Stimulated activated CD4-positive, alpha-beta T cell treated with anti-CD3 and anti-CD28 coated beads, Interleukin-2, amount 100 ng/mL, for 48 hours (primary cell): ENCODE measurements at places on chromosomes 7 and 10.

DNA sequence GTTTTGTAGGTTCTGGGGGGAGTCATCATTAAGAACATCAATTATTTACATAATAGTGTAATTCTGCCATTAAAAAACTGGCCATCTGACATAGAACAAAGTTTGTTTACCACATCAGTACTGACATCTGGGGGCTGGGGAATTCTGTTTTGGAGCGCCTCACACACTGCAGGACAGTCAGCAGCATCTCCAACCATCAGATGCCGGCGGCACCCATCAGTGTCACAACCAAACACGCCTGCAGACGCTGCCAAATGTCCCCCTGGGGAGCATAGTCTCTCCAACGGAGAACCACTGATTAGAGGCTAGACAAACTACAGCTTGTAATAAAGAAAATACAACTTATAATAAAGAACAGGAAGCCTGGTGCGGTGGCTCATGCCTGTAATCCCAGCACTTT, 26.0 kb downstream of the GNA12 start:
- no peak for DNase-seq

- no peak for DNase-seq
Measured at GRCh38 chr10:71389768-71390460, 6.8 kb upstream of the CDH23 start.

DNA sequence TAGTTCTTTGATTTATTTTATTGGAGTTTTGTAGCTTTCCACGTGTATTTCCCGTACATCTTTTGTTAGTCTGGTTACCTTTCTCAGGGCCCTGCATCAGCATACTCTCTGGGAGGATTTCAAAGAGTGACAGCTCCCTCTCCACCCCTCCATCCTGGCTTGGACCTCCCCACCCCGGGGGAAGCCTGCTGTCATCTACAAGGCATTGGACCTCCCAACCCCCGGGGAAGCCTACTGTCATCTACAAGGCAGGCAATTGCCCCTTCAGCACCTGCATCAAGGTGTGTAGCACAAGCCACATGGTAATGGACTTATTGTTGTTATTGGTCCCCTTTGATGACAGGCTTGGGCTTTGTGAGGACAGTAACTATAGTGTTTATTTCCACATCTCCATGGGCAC, 390.1 kb downstream of the TCERG1L start:
- no peak for DNase-seq

DNA sequence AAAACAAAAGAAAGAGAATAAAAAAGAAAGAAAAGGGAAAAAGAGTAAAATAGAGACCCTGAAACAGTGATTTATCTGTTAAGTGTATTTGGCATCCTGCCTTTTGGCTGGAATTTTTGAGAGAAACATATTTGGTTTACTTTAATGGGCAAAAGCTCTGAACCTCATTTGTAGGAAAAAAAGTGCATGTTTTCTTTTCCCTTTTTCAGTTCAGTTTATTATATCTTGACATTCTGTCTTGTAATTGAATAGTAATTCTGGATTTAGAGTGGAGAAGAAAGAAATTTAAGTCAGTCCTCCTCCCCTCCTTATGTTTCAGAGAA, 69.5 kb downstream of the ARID5B start:
- DNase-seq = no peak

DNA sequence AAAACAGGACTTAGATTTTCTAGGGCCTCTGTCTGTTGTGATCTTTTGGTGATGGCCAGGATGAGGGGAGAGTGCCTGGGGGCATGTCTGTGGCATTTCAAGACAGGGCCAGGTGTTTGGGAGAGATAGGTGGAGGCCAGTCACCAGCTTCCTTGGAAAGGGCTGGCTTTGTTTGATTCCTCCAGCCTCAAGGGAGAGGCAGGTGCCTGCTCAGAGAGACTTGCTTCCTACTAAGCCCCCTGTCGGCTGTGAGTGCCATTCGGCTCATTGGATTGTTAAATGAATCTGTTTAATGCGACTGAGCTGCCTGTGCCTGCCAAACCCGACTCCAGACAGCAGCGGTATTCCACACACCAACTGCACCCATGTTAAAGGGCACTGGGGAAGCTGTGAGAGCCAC, 304.1 kb upstream of the COBL start:
- no peak for DNase-seq

DNA sequence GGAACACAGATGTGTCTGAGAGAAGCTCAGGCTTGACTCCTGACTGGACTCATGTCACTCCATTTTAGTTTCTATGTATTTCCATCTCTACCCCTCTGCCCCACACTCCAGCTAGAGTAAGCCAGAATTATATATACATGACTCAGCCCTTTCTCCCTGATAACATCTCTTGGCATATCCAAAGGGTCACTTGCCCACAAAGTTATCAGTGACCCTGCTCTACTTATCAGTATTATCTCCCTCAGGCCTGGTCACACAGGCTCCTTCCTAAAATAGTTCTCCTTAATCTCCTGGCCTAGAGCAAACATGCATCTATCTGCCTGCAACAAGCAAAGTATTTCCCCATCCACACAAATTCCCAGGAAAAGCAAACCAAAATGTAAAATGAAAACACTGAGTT, 598.3 kb downstream of the SUGCT start:
- DNase-seq = no peak

- DNase-seq = no peak
Measured at GRCh38 chr7:37488163-37488764, 39.6 kb upstream of the ELMO1 start.

DNA sequence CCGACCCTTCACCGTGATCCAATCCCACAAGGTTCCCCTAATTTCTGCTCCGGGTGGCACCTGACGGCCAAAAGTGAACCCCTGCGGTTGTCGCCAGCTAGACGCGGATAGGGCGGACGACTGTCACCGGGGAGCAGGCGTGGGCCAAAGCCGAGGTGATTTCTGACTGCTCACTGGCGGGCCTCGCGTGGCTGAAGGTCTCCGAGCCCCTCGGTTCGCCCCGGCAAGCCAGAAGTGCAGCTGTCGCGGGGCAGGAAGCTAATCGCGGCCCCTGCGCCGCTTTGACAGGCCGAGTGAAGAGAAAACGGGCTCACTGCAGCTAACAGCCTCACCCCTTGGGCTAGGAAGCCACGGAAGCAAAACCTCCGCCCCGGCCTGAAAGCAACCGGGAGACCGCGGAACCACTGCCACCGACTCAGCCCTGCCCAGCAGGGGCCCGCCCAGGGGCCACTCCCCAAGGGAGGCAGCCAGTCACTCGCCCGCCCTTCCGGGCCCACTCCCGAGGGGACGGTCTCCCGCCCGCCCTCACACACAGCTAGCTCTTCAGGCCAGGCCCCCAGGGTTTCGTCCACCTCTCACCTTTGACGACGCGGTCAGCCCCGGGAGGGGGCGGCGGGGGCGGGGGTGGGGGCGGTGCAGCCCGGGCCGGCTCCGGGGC, 469 bp downstream of the PPP3CB start:
- peak; percentile 77 for DNase-seq

- no peak for DNase-seq
Measured at GRCh38 chr10:7596356-7596755, 70.4 kb downstream of the ITIH5 start.

GRCh38 chr7:110507832-110508231, 583.1 kb upstream of the LRRN3 start:
- DNase-seq = no peak

GRCh38 chr10:103709341-103709920, 145.9 kb downstream of the SH3PXD2A start:
- DNase-seq = no peak

- peak; percentile 54 for DNase-seq
Measured at GRCh38 chr7:118214051-118214832, 10.3 kb upstream of the ANKRD7 start.

GRCh38 chr7:122118757-122119156, 25.3 kb downstream of the AASS start:
- no peak for DNase-seq

GRCh38 chr7:117024811-117025210, 71.5 kb downstream of the ST7 start:
- no peak for DNase-seq

DNA sequence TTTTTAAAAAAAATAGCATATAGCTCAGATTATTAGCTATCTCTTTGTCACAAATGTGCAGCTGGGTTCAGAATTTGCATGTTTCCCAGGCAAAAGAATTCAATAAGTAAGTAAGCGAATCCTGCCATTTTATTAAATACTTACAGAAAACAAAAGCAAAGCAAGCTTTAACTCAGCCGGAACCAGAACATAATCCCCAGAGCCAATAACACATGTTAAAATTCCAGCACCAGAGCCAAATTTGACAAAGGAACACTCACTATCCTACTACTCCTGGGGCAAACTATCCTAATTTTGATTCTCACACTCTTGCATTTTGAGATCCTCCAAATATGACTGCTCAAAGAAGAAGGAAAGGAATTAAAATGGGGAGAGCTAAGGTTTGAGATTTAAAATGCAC, 32.6 kb downstream of the LRRTM3 start:
- DNase-seq = no peak

DNA sequence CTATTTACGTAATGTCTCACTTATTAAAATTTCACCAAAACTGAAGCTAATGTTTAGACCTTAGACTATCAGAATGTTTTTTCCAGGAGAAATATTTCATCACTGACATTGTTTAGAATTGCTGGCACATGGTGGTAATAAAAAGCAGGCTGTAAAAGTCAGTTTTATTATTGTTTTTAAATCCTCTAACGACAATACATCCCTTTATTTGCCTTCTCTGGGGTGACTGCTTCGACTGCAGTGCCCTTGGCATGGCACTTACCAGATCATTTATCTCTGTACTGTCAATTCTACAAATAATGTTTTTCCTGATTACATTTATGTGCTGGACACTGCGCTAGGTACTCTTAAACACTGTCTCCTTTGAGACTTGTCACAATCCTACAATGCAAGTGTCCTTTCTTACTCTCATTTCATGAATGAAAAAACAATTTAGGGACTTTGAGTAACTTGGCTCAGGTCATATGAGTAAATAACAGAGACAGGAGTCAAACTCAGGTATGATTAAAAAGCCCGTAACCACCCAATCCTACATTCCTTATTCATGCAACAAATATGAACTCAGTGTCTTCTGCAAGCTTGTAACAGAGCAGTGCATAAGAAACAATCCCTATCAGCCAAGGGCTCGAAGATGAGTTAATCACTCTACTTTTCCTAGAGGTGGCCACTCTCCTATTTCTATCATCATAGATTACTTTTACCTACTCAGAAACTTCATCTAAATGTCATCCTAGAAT, 5.6 kb upstream of the ING3 start:
- no peak for DNase-seq

DNA sequence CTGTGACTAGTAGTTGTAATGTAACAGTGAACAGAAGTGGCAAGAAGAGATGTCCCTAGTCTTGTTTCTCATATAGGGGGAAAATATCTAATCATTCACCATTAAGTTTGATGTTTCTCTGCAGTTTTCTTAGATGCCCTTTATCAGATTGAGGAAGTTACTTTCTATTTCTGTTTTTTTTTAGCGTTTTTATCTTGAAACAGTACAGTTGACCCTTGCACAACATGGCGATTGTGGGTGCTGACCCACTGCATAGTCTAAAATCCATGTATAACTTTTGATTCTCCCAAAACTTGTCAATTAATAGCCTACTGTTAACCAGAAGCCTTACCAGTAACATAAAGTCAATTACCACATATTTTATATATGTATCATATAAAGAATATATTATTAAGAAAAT, 192.0 kb downstream of the ADK start:
- no peak for DNase-seq

DNA sequence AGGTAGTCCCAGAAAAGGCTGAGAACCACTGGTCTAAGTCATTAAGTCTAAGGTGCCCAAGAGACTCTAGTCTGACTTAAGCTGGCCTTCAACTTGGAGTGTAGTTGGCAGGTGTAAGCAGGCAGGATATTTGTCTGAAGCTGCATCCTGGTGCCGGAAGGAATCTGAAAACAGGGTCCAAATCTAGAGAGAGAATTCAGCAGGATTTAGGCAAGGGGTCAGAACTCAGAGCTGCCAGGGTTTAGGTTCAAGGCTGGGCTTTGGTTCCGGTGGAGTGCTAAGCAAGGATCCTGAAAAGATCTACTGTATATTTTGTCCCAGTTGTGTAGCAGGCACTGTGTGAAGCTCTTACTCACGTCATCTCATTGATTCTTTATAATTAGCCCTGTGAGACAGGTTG, 16.5 kb upstream of the SEPTIN7 start:
- DNase-seq = no peak

GRCh38 chr7:143047326-143047725, 4.8 kb upstream of the OR6V1 start:
- no peak for DNase-seq
